ENCODE measurements at places on chromosomes 7 and 10.

- DNase-seq: no peak
These were observed 166.7 kb downstream of the EVX1 start for GRCh38 chr7:27409311-27409710.

- no peak for DNase-seq
These were observed 40.6 kb upstream of the ABCA13 start for GRCh38 chr7:48130658-48131108.

- DNase-seq: no peak
These were observed 57.9 kb upstream of the INPP5A start for GRCh38 chr10:132479603-132480221.

GRCh38 chr7:46932676-46933424 is 649.1 kb downstream of the TNS3 start:
- DNase-seq: no peak

DNA sequence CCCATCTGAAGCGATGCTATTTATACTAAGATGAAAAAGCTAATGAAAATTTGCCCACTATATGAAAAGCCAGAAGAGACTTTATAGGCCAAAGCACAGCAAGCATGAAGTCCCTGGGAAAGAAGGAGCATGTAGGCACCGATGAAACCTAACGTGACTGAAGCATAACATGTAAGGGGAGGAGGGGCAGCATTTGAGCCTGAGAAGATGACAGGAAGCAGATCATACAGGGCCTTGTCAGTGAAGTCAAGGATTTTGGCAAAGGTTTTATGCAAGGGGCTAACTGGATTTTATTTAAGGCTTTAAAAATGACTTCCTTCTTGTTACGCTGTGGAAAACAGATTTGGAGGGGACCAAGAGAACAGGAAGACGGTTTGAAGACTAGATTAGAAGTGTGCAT is 744.0 kb downstream of the PHTF2 start:
- no peak for DNase-seq

DNA sequence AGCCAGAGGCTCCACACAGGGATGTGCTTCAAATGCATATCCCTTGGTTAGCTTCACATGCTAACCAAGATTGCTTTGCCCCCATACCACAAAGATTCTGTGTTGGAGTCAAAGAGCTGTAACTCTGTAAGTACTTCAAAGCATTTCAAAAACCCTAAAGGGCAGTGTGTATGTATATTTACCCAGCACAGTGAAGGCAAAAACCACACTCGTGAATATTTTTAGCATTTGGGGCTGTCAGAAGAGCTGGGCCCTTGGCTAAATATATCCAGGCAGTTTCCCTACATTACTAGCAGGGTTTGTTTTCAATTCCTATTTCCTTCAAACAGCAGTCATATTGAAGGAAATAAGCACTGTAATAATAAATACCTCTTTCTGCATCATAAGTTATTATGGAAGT is 84.2 kb upstream of the STEAP1B start:
- no peak for DNase-seq

GRCh38 chr10:102918817-102919245 is 737 bp downstream of the CNNM2 start:
- DNase-seq: peak; percentile 21

- DNase-seq: no peak
These were observed 79.8 kb upstream of the PTN start for GRCh38 chr7:137423321-137423720.

DNA sequence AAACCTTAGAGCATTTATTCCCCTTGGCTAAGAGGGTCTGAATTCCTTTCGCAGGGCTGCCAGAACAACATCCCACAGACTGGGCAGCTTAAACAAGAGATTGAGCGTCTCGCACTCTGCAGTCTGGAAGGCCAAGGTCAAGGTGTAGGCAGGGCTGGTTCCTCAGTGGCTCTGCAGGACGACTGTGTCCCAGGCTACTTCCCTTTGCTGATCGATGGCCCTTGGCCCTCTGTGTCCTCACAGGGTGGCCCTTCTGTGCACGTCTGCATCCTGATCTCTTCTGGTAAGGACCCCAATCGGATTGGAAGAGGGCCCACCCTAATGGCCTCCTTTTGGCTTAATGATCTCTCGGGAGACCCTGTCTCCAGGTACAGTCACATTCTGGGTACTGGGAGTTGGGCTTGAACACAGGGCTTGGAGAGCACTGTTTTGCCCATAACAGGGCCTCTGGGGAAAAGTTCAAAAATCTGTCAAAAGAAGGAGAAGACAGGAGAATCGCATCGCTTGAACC is 35.1 kb upstream of the DNAJB6 start:
- DNase-seq: no peak

DNA sequence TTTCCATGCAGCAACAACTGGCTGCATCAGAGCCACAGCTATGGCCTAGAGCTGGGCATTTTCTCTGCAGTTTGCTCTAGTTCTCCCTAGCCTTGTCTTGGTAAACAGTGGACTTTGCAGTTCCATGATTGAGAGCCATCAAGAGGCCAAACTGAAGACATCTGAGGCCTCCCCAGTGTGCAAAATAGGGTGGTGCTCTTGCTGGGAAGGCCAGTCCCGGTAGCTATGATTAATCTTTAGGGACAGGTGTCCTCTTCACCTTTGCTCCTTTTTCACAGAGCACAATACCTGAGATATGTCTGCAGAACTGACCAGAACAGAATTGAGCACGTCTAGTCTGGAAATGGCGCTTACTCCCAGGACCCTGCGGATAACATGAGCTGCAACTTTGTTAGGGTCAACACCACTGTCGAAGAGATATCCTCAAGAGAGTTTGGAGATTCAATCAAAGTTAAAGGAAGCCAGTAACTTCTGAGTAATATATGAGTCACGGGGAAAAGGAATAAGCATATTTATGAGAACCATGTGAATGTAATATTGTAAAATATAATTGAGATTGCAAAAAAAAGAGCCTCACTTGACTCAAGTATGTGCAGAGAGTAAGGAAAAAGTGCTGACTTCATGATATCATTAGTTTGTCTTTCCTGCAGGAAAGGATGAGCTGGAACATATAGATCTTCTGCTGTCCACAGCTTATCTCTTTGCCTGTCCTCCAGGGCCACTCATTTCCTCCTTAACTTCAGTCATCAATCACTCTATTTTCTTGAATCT is 76.7 kb downstream of the ANK3 start:
- no peak for DNase-seq

DNA sequence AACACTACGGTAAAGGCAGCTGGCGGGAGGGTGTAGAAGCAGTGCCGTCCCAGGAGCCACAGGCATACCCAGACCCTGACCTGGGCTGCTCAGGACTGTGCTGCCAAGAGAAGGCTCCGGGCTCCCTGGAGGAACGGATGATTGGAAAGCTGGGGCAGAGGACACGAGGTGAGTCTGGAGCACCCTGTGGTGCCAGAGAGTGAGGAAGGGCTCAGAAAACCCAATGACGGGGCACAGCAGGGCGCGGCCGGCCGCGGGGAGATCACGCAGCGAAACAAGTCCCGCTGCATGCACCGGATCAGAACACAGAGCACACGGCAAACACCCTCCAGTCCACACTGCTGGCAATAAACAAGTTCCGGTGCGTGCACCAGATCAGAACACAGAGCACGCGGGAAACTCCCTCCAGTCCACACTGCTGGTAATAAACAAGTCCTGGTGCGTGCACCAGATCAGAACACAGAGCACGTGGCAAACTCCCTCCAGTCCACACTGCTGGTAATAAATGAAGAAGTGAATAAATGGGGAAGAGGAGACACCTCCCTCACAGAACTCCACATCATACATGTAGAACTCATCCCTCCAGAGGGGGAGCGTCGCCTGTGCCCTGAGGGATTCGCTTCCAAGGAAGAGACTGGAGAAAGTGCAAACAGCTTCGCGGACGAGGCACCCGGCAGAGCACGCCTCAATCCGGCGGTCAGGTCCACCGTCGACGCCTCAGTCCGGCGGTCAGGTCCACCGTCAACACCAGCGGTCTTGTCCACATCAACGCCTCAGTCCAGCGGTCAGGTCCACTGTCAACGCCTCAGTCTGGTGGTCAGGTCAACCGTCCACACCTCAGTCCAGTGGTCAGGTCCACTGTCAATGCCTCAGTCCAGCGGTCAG is 265.0 kb downstream of the MAD1L1 start:
- no peak for DNase-seq

DNA sequence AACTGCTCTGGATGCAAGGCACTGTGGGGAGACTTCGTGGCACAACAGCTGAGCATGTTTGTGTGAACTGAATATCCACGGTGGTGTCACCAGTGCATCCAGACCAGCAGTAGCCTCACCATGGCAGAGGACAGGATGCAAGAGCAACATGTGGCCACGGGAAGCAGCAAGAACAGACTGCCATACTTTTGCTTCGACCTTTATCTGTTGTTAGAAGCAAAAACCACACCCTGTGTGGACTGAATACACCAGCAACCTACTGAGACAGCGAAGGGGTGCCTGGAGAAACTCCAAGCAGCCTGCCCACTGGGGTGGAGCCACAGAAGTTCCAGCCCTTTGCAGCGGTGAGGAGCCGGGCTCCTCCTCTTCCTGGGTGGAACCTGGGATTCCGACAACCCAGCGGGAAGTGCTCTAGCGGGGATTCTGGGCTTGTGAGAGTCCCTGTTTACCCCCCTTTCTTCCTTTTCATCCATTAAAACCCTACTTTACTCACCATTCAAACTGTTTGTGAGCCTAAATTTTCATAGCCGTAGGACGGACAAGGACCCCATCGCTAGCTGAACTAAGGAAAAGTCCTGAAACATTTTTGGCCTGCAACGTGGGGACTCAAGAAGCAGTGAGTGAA is 584.9 kb downstream of the GRM8 start:
- no peak for DNase-seq

GRCh38 chr7:78047800-78048199 is 249.2 kb downstream of the PHTF2 start:
- DNase-seq: no peak
